IMR-90 (cell line): ENCODE measurements at places on chromosomes 4 and X. TPM values are rescaled to one million over a fixed set of nuclear protein-coding genes. Genes with fewer than 3 reads are reported as not detected.

Gene MND1
- 2.3 and 3.5 TPM in 2 replicates for polyA plus RNA-seq

- DNase-seq, result no peak
Measured at GRCh38 chr4:84031401-84031800, 467.7 kb downstream of the NKX6-1 start.

- no peak for DNase-seq
Measured at GRCh38 chrX:28347476-28347875, 239.8 kb upstream of the IL1RAPL1 start.

GRCh38 chr4:139312552-139313332, 10.5 kb upstream of the NDUFC1 start:
- no peak for DNase-seq

DNA sequence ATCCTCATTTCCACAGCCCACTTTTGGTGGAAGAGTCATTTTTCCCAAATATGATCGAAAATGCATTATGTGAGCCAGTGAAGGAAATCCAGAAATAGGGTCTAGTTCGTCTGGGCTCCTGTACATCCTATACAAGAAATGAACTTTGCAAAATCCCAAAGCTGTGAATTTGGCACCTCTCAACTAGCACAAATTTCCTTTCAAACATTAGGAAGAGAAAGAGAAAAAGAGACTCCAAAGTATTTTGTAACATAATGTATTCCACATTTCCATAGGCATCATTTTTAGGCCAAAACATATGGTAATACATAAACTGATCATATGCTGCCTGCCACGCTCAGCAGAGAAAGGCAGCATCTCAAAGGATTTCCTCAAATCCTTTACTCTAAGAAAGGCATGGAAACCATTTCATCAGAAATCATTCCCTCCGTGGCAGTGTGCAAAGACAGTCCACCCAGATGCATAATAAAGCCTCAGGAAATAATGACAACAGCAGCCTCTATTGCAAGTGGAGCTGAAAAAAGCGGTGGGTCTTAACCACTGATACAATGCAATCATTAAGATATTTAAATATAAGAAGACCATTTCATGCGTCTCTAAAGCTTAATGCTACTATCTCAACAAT, 56.8 kb downstream of the ANOS1 start:
- no peak for DNase-seq

GRCh38 chr4:88693792-88694191, 3.8 kb downstream of the NAP1L5 start:
- DNase-seq, result no peak

DNA sequence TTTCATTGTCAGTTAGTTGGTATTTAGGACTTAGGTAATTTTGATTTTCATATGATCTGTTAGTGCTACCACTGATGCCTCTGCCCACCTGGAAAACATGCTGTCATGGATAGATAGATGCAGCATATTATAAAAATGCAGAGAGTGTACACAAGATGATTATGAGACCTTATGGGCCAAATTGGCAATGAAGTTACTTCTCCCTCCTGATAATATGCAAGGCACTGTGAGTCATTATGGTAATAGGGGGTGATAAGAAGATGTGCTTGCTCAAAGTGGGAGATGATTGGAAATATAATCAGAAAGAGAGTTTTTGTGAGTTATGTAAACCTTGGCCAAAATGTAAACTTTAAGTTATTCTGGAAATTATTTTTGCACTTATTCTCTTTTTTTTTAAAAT, 56.6 kb upstream of the RHOH start:
- DNase-seq, result no peak

DNA sequence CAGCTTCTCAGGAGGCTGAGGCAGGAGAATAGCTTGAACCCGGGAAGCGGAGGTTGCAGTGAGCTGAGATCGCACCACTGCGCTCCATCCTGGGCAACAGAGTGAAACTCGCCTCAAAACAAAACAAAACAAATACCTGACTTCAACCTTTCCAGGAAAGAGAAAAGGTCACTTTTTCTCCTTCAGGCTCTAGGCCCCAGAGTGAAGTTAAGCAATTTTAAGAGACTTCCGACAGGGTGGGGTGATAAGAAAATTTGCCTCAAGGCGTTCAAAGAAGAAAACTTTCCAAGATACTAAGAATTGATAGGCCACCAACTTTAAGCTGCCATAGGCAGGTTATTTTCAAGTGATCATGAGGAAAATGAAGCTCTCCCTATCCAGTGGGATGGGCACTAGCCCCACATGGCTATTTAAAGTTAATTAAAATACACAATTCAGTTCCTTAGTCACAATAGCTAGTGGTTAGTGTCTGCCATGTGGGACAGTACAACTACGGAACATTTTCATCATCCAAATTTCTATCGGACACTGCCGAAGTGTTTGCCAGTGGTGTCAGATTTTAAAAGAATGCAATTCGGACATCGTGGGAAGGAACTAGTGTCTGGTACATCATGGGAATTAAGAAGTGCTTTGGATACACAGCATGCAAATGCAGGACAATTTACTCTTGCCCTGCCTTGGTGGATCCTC, 33.0 kb downstream of the SMS start:
- no peak for DNase-seq
